ENCODE measurements at places on chromosomes 4 and X.

- DNase-seq, result no peak
Observed at GRCh38 chr4:172486531-172486930, 673.3 kb downstream of the GALNTL6 start.

GRCh38 chr4:121390335-121390734 lies 9.5 kb upstream of the QRFPR start:
- DNase-seq, result no peak

- no peak for DNase-seq
Observed at GRCh38 chrX:20378233-20378920, 111.7 kb upstream of the RPS6KA3 start.

- no peak for DNase-seq
Observed at GRCh38 chr4:8422327-8422726, 18.2 kb downstream of the ACOX3 start.

DNA sequence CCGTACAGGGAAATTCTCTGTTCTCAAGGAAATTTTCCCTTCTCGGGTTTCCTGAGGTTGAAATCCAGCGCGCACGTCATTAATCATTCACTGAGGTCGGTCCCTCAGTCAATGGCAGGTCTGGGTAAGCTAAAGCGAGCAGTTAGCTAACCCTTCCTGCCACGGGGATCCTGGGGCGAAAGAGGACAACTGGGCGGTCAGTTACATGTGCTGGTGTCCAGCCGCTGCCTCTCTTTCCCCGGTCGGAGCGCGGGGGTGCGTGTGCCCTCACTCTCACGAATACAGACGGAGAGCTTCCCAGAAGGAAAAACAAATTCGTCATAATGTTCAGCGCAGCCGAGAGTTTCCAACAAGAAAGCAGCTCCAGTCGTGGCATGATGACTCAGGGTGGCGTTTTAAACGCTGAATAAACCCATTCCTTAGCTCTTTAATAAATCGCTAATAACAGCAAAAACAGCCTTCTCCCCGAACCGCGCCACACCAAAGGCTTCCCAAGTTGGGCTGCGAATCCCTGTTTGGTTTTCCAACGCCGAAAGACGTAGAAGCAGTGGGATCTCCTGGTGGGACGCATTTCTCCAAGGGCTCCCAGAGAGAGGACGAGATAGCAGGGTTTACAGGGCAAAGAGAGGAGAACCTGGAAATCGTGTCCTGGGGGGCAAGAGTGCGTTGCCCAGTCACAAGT lies 752 bp upstream of the FGF5 start:
- no peak for DNase-seq

DNA sequence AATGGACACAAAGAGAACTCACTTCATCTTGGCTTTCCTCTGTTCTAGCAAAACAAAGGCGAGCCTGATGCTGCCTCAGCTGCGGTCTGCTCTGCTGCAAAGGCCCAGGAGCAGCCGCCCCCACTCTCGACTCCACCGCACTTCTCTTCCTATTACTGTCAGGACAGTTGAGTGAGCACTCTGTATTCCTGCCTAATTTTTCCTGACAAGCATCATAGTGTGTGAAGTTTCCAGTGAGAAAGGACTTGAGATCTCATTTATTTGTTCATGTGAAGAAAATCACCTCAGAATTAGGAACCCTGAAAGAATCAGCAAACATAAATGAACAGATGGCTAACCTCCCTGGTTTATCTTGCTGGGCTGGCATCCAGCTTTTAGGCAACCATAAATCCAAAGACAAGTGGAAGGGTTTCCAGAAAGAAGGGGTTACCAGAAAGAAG lies 15.6 kb downstream of the SCARB2 start:
- DNase-seq, result no peak

DNA sequence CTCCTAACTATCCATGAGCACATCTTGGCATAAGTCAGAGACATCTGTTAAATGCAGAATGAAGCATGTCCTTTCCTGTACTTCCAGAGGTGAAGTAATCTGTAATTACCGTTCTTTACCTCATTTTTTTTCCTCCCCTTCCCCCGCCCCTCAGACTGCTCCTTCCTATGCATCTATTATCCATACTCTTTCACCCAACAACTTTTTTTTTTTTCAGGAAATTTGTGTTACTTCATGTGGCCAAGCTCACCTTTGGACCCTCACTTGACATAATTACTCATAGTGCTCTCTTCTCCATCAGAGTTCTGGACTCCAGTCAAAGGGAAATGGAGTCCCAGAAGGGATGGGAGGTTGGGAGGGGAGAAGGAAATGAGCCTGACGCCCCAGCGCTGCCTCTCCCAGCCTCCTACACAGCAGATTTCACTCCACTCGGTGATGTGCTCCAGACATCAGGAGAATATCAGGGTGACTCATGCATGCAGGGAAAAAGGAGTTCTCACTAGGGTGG lies 568.8 kb downstream of the STIM2 start:
- DNase-seq, result no peak

DNA sequence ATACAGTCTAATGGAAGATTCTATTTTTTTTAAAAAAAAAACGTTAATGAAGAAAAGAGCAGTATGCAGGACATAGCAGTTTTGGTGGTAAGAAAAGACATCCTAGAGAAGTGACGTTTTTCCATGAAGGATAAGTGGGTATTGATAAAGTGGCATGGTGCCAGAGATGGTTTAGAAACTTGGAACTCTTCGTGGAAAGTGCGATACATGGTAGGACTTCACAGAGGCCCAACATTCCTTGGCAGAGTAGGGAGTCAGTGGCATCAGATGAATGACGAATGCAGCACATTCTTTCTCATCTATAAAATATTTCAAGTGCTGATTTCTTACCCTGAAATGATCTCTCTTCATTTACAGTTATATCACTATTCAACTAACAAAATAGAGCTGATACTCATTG lies 298.7 kb downstream of the CCSER1 start:
- DNase-seq, result no peak

DNA sequence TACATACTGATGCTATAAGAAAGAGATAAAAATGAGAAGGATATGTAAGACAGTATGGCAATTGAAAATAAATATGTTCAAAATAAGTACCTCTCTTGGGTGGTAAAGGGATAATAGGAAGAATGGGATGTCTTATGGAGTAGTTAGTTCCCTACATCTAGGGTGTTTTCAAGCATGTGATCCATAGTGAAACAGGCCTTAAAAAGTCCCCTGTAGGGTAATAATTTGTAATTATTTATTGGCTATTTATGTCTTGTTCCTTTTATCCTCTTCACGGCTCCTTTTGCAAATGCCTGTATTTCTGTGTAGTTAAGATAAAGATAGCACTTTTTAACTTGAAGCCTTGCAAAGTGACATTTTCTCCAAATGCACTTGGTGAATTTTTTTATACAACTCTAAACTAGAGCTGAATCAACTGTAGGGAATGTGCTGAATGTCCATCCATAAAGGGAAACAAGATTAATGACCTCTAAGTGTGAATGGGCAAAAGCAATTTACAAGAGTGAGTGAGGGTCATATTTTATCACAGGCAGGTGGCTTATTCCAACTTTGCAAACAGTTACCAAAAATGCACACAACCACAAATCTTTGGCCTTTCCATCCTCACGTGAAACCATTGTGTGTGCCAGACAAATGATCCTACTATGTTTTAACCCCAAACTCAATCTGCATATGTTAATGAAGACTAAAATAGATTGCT lies 299.0 kb downstream of the KCNIP4 start:
- DNase-seq, result no peak

DNA sequence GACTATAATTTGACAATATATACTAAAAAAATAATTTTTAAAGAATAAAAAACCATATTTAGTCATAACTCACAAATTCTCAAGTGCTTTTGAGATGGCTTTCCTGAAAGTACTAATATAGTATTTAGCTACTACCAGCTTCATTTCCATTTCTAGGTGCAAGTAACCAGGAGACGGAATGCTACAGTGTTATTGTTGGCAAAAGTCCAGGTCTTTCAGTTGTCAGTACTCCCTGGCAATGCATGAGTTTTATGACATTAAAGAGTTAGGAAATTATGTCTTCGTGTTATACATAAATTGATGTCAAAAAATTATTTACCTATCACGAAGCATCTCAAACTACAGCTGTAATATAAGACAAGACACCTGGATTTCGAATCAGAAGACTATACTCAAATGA lies 45.0 kb downstream of the TMEM47 start:
- no peak for DNase-seq

DNA sequence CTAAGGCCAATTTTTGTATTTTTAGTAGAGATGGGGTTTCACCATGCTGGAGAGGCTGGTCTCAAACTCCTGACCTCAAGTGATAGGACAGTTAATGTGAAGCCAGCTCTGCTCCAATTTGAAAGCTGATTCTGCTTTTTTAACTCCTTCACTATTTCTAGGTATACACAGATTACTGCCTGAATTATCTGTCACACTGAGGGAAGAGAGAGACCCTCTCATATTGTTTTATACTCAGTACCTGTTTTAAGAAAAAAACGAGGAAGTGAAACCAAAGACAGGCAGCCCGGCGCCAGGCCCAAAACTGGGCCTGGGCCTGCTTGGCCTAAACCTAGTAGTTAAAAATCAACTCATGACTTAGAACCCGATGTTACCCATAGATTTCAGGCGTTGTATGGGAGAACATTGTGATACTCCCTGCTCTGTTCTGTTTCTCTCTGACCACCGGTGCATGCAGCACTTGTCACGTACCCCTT lies 1601.5 kb upstream of the PCDH10 start:
- no peak for DNase-seq

GRCh38 chrX:45769761-45770582 lies 569.3 kb upstream of the DIPK2B start:
- no peak for DNase-seq

- no peak for DNase-seq
Observed at GRCh38 chr4:6892190-6892908, 17.3 kb upstream of the TBC1D14 start.

GRCh38 chrX:40176351-40177116 lies 78.8 kb upstream of the BCOR start:
- peak; percentile 25 for DNase-seq

GRCh38 chr4:39976945-39977488 lies 694 bp downstream of the PDS5A start:
- DNase-seq, result peak; percentile 87

DNA sequence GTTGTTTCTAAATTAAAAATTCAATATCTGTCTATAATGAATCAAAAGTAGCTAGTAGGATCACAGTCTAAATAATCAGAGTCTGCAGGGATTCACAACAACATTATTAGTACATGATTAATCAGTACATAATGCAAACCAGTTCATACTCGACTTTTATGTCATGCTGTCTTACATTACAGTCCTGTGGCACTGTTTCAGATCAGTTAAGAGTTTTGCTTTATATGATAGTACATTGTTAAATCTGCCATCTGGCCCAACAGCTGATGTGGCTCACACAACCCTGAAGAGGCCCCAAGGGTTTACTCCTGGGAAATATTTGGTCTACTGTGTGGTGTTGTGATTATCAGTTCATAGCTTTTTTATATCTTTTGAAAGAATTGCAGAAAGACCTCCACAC lies 247.1 kb upstream of the ETNPPL start:
- no peak for DNase-seq

DNA sequence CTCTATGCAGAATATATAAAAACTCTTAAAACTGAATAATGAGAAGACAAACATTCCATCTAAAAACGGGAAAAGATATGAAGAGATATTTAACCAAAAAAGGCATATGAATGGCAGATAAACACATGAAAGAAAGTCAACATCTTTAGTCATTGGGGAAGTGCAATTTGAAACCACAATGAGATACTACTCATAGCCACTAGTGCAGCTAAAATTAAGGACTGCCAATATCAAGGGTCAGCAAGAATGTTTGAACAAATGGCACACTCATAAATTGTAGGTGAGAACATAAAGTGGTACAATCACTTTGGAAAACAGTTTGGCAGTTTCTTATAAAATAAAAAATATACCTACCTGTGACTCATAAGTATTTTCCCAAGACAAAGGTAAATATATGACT lies 534.9 kb upstream of the DIPK2B start:
- no peak for DNase-seq

GRCh38 chr4:147398556-147398955 lies 82.3 kb upstream of the EDNRA start:
- no peak for DNase-seq

- DNase-seq, result no peak
Observed at GRCh38 chr4:24569662-24570061, 14.7 kb downstream of the DHX15 start.

DNA sequence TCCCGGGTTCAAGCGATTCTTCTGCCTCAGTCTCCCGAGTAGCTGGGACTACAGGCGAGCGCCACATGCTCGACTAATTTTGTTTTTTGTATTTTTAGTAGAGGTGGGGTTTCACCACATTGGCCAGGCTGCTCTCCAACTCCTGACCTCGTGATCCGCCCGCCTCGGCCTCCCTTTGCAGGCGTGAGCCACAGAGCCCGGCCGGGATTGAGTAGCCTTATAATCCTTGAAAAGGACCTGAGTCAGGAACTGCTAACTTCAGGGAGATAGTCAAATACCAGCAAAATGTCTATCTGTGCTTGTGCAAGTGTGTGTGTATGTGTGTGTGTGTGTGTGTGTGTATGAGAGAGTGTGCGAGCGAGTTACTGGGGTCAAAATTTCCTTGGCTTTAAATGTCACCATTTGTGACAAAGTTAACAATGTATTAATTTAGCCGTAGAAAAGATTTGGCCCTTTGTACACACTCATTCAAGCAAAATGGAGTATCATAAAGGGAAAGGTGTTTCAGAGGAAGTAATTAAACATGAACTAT lies 1.8 kb upstream of the KDM6A start:
- DNase-seq, result no peak

GRCh38 chr4:183118141-183118540 lies 19.1 kb downstream of the WWC2 start:
- DNase-seq, result no peak

GRCh38 chrX:23664496-23664895 lies 2.8 kb upstream of the PRDX4 start:
- DNase-seq, result no peak

- no peak for DNase-seq
Observed at GRCh38 chr4:168696826-168697225, 200.0 kb downstream of the PALLD start.

DNA sequence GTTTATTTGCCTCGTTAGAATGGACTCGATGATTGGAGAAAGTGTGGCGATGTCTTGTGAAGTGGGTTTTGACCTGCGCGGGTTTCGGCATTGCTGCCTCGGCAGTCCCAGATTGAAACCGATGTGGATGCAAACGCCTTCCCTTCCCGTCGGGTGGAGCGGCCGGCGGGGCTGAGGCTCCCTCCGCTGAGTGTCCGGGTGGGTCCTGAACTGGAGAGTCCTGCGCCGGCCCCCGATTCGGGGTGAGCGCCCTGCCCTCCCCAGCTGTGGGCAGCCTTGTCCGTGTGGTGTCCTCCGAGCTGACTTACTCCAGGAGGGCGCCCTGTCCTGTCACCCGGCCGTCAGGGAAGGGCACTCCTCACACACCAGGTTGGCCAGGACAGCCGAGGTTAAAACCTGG lies 75.3 kb upstream of the PSAPL1 start:
- DNase-seq, result no peak

- no peak for DNase-seq
Observed at GRCh38 chrX:39564751-39565150, 533.0 kb downstream of the BCOR start.

DNA sequence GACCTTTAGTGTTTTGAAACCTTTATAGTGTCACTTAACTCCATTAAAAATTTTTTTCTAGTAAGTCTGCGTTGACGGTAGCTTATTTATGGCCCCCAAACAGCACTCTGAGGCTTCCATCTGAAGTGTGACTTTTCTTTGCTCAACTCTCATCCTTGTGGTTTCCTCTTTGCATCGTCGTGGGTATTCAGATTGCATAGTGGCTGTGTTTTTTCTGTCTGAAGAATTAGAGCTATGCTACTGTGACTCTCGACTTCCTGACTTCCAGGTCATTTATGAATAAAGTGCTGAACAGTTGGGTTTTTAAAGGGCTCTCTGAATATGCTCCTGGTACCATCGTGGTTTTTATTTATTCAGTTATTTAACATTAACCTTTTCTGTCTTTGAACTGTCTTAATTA lies 44.9 kb downstream of the JADE1 start:
- no peak for DNase-seq
